ENCODE measurements at places on chromosomes 16 and 17. TPM values are rescaled to one million over a fixed set of nuclear protein-coding genes. Genes with fewer than 3 reads are reported as not detected.

MT1G gene
- total RNA-seq, result not detected

TLCD3B gene
- not detected for total RNA-seq

CYGB gene
- total RNA-seq, result not detected

EFNB3 gene
- not detected for total RNA-seq

SLC5A2 gene
- 2.8 TPM for total RNA-seq

DNA sequence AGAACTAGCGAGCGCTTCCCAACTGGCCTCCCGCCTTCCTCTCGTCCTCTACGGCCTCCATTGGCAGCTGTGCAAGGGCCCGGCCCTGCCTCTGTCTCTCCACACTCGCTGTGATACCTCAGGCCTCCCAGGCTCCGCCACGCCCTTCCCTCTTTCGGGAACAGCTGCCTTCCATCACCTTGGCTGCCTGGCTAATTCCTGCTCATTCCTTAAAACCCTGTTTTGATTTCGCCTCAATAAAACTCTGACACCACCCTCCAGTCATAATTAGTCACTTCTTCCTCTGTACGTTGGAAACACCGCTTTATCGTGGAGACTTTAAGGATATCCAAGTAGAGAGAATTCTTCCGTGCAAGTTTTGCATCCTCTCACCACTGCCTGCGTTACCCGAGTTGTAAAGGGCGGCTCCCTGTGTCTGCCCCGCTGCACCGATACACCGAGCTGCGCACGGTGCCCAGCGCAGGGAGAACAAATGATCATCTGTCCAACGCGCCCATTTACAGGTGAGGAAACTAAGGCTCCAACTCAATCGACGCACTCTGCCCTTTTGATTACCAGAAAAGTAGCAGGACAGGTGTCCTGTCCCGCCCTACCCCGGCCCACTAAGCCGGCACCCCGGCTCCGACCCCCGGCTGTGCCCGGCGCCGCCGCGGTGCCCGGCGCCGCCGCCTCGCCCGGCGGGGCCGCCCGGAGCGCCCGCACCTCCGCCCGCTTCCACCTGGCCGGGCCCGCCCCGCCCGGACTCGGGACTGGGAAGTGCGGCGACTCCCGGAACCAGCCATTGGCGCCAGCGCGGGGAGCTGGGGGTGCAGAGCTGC is 139.7 kb downstream of the SEC14L1 start:
- H3K4me3 ChIP-seq, result peak overlapping the region; percentile 91
- DNase-seq, result no peak
- H3K4me1 ChIP-seq, result peaks cover 14% of the 10 kb centered on the region
- peaks cover 29% of the 10 kb centered on the region for H3K27me3 ChIP-seq
- no peaks in the 10 kb centered on the region for H3K36me3 ChIP-seq

GRCh38 chr16:89039756-89040155 is 53.9 kb upstream of the ACSF3 start:
- no peak for DNase-seq
- peaks cover 2% of the 10 kb centered on the region for H3K4me1 ChIP-seq
- no peak overlapping the region for H3K4me3 ChIP-seq
- no peaks in the 10 kb centered on the region for H3K36me3 ChIP-seq
- no peak overlapping the region for H3K27ac ChIP-seq

Measured in T-helper 17 cell (primary cell).